ENCODE measurements at places on chromosomes 5 and 9.

DNA sequence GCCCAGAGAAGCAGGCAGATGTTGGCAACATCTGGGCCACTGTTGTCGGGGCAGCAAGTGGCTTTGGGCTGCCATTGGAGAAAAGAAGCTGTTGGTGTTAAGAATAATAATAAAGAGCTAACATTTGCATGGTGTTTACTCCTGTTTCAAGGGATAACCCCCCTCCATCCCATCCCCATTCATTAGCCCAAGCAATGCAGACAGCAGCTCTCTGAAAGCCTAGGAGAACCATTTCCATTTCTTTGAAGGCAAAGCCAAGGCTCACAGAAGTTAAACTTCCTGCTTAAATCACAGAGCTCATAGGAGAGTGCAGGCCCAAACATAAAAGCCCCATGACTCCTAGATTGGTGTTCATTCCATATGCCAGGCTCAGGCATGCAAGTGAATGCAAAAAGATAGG, 175.4 kb downstream of the ASTN2 start:
- no peak for DNase-seq

- DNase-seq: no peak
Measured at GRCh38 chr5:67050125-67050524, 146.5 kb downstream of the CD180 start.

- no peak for DNase-seq
Measured at GRCh38 chr9:6564360-6564759, 81.2 kb downstream of the GLDC start.

DNA sequence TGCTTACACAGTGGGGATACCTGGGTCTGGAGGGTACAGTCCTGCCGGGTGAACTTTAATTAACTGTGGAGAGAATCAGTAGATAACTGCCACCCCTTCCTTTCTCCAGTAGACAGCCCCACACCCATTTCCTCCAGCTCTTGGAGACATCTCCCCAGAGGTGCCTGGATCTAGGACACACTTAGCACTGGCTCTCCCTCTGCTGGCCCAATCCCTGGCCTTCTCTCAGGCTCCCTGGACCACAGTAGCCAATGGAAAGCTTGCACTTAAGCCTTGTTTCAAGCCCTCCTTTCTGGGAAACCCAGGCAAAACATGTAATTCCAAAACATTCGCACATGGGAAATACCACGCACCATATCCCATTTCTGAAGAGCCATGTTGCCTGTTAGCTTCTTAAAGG, 169.2 kb upstream of the GAS1 start:
- DNase-seq: no peak

DNA sequence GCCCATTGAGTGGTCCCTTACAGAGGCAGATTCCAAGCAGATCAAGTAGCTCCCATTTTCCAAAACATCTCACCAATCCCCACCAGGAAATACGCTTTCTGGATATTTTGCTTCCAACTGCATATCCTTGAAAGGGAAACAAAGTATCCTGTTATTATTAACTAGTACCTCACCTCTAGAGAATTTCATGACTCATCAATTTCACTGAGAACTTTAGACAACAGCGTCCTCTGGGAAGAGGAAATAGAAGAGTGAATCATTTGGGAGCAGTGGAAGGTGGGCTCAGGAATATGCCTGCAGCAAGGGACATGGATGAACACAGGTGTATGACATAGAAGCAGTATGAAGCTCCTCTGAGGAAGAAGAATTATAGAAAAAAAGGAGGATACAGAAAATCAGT, 186.7 kb downstream of the MARCHF11 start:
- peak; percentile 48 for DNase-seq

DNA sequence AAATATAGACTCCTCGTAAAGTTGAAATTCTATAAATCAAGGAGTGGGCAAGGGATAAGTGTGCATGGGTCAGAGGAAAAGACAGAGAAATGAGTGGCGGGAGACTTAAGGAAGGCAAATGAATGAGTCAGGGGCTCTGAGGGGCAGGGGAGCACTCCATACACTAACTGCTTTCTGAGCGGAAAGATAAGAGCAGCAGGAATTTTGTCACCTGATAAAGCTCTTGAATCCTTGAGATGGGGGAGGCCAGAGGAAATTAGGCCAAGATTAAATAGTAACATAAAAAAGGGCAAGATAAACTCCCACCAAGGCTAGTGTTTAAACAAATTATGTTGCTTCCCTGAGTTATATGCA, 191.0 kb upstream of the S1PR3 start:
- DNase-seq: no peak

GRCh38 chr5:142012186-142012785, 541 bp downstream of the GNPDA1 start:
- no peak for DNase-seq
